ENCODE measurements at places on chromosomes 2 and 18. TPM values are rescaled to one million over a fixed set of nuclear protein-coding genes. Genes with fewer than 3 reads are reported as not detected.

The LCT gene
- not detected for total RNA-seq

The OTOS gene
- not detected for total RNA-seq

The STRADB gene
- 28.9 TPM for total RNA-seq

The DNAJC5G gene
- not detected for total RNA-seq

The ACTG2 gene
- 3.8 TPM for total RNA-seq

The HJURP gene
- total RNA-seq: 31.7 TPM

The SNORC gene
- total RNA-seq: 14.3 TPM

The CMPK2 gene
- 6.5 TPM for total RNA-seq

The IL36RN gene
- total RNA-seq: not detected

The CNTNAP5 gene
- total RNA-seq: not detected

The ALK gene
- 0.87 TPM for total RNA-seq

The GALNT5 gene
- total RNA-seq: not detected

The LONRF2 gene
- 1.1 TPM for total RNA-seq

The ANKRD12 gene
- total RNA-seq: 19.1 TPM

The VSNL1 gene
- total RNA-seq: not detected

The GPR45 gene
- total RNA-seq: not detected

The POTEI gene
- total RNA-seq: not detected

The CRYGD gene
- total RNA-seq: not detected

The TRAK2 gene
- 10.1 TPM for total RNA-seq

The GKN2 gene
- not detected for total RNA-seq

The CPO gene
- total RNA-seq: not detected

The NLRC4 gene
- total RNA-seq: not detected

The PHLPP1 gene
- total RNA-seq: 14.1 TPM

The MFSD6 gene
- 23.0 TPM for total RNA-seq

The ZNF514 gene
- 6.6 TPM for total RNA-seq

The NCK2 gene
- total RNA-seq: 68.8 TPM

The NPHP1 gene
- total RNA-seq: 1.3 TPM

The CD8B gene
- not detected for total RNA-seq

The ATG16L1 gene
- 173 TPM for total RNA-seq

The FBXO41 gene
- 7.7 TPM for total RNA-seq

The GAREM2 gene
- 1.4 TPM for total RNA-seq

The RPL31 gene
- total RNA-seq: 756 TPM

The CD8A gene
- total RNA-seq: not detected

The STARD6 gene
- not detected for total RNA-seq

The POTEJ gene
- total RNA-seq: not detected

The TMEM198 gene
- 1.1 TPM for total RNA-seq

The SIX2 gene
- 27.9 TPM for total RNA-seq

The ABCG8 gene
- not detected for total RNA-seq

The COPS8 gene
- 109 TPM for total RNA-seq

The ECEL1 gene
- total RNA-seq: not detected

The AOX1 gene
- total RNA-seq: 54.9 TPM

The TMEM200C gene
- 6.5 TPM for total RNA-seq

The FKBP7 gene
- total RNA-seq: 4.2 TPM

The GALNT13 gene
- 2.6 TPM for total RNA-seq

The ZNF892 gene
- total RNA-seq: not detected

The ERBB4 gene
- total RNA-seq: under 0.01 TPM

The LCLAT1 gene
- 22.0 TPM for total RNA-seq

The MTHFD2 gene
- 118 TPM for total RNA-seq

The NCKAP5 gene
- 3.2 TPM for total RNA-seq

The PPIL3 gene
- total RNA-seq: 25.9 TPM

The ODC1 gene
- total RNA-seq: 712 TPM

The TEKT4 gene
- not detected for total RNA-seq

Measured in PC-3 (cell line).